CD4-positive, alpha-beta T cell treated with Interleukin-6 for 4 hours (primary cell): ENCODE measurements at places on chromosomes 1 and 21.

GRCh38 chr1:107149946-107150345 is 9.1 kb downstream of the NTNG1 start:
- DNase-seq, result no peak

GRCh38 chr21:37281993-37282392 is 14.9 kb upstream of the VPS26C start:
- DNase-seq, result peak; percentile 26

- DNase-seq, result no peak
These were observed 292.1 kb downstream of the SETD4 start for GRCh38 chr21:35768187-35768586.

GRCh38 chr1:22139066-22139594 is 3.8 kb downstream of the WNT4 start:
- no peak for DNase-seq

GRCh38 chr21:45556645-45557615 is 14.7 kb upstream of the SLC19A1 start:
- DNase-seq, result no peak

DNA sequence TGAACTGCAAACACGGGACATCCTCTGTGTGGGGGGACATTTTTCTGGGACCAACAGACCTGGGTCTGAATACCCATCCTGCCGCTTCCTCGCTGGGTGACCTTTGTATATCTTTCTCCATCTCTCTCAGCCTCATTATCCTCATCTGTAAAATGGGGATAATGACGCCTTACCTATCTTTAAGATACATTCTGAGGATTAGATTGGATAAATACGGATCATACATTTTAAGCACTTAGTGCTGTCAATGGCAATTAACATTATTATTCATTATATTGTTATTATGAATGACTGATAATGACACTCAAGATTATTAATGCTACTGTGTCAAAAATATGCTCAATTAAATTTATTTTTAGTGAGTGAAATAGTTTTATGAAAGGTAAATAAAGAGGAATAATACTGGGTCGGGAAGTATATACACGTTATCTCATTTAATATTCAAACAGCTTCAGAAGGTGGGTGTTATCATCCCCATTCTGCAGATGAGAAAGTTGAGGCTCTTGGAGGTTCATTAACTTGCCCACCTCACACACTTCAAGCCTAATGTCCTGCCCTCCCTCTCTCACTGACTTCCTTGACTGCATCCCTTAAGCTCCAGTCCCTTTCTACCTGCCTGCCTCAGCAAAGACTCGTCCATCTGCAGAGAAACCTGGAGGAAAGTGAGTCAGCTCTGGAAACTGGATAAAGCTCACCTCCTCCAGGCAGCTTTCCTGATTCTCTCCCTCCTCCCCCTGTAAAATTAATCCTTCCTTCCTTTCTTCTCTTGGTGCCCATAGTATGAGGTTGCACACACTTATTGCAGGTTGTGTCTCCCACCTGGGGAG is 120.7 kb upstream of the JUN start:
- DNase-seq, result no peak

DNA sequence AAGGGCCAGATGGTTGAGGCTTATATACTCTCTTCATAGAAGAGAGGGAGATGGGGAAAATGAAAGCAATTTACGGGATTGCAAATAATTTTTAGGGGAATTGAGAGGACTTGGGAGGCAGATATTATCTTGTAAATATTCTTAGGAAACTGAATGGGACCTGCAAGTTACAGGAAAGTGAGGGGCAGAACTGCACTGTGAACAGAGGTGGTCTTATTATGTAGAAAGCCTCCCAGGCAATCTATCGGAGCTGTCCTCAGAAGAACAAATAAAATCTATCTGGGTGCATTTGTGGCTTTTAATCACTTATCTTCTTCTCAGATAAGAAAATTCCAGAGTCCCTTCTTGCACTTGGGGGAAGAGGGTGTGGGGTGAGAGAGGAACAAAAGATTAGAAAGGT is 223.5 kb downstream of the RHOU start:
- DNase-seq, result no peak

DNA sequence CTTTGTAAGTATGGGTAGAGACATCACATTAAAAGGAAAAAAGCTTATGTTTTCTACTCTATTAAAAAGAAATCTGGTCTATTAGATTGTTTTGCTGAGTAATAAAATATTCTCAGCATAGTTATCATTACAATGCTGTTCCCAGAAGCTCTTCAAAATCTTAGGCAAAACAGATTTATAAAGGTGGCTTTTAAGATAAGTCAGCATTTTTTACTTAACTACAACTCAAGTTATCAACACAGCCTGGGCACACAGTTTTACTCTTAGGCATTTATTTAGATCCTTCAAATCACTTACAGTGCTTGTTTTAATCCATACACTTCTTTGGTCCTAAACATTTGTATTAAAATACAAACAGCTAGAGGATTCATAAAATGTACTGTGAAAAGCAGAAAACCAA is 534.8 kb upstream of the NCAM2 start:
- DNase-seq, result no peak

GRCh38 chr1:34024485-34024884 is 140.5 kb downstream of the CSMD2 start:
- no peak for DNase-seq

DNA sequence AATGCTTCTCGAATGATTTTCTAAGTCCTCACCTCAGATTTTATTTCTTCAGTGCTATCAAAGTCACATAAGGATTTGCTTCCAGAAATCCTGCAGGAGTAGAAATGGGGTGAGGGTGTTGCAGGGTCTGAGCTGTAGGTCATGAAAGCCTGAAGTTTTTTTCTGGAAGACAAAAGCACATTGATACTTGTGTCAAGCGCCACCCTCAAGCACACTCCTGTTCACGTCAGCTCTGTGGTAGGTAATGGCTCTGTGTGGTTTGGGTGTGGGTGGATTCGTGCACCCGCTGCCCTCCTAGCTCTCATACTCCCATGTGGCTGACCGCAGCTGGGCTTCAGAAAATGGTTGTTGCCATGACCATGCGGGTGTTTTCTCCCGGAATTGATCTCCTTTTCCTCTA is 39.9 kb downstream of the AKNAD1 start:
- no peak for DNase-seq

DNA sequence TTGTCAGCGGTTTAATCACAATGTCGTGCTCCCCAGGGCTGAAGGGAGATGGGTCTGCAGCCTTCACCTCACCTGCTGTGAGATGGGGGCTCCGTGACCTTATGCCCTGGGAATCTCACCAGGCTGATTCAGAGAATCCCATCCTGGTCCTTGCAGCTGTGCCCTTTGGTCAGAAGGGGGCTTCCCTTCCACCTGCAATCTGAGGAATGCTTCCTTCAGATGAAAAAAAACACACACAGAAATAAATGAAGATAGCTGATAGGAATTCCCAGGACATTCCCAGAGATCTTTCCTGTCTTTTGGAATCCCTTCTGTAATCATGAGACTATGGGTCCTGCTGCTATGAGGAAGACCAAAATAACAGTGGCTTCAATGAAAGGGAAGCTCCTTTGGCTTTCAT is 127.0 kb upstream of the VAMP3 start:
- no peak for DNase-seq

GRCh38 chr1:159921700-159922504 is 3.4 kb downstream of the TAGLN2 start:
- DNase-seq, result peak; percentile 26

- DNase-seq, result no peak
These were observed 560.1 kb downstream of the OMA1 start for GRCh38 chr1:57986432-57986831.

GRCh38 chr1:5887349-5887970 is 104.8 kb downstream of the NPHP4 start:
- DNase-seq, result no peak

GRCh38 chr1:3609769-3610526 is 1.4 kb downstream of the MEGF6 start:
- no peak for DNase-seq
